ENCODE measurements at places on chromosomes 3 and 15.

- DNase-seq = no peak
These were observed 280.5 kb downstream of the TBL1XR1 start for GRCh38 chr3:176916777-176917176.

DNA sequence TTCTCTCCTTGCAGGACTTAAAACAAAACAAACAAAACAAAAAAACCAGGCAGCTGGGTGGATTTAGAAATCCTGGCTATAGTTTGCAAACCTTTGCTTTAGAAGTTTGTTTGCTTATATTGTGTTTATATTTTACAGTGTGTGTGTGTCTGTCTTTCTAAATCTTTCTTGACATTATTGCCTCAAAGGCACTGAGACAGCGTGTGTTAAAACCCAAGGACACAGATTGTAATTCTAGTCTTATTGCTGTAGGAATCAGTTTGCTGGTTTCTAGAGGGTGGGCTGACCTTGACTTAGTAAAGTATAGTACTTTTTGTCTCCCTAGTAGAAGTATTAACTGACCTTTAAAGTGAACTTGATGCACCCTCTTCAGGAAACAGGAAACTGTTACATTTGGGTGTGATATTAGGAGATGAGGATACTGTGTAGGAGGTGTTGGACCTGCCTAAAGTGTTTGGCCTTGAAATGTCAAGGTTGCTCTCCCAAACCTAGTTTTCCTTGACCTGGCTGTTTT, 71.0 kb downstream of the TCF12 start:
- DNase-seq = no peak

DNA sequence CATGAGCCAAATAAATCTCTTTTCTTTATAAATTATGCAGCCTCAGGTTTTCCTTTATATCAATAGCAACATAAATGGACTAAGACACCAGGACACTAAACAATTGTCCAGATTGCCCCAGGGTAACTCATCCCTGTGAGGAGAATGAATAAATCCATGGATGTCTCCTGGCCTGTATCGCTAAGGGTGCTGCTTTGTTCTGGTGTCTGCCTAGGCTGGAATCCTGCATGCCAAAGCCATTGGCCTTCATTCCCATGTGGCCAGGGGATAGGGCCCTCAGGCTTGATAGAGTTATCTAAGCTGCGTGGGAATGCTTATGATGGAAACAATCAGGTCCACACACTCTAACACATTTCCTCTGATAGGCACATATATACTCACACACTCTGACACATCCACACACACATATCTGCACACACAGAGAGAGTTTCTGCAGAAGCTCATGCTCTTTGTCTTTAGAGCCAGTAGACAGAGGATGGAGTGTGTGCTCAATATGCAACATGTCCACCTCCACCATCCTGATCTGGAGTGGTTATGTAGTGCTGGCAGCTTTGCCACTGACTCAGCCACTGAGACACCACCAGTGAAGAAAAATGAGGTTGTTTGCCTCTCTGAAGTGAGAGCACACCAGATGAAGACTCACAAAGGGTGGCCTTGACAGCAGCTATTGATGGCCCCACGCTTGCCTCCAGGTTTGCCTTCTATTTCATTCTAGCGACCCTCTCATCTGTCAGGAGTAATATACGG, 24.0 kb upstream of the DGKG start:
- no peak for DNase-seq

GRCh38 chr15:27587810-27588209, 511.3 kb downstream of the OCA2 start:
- no peak for DNase-seq

DNA sequence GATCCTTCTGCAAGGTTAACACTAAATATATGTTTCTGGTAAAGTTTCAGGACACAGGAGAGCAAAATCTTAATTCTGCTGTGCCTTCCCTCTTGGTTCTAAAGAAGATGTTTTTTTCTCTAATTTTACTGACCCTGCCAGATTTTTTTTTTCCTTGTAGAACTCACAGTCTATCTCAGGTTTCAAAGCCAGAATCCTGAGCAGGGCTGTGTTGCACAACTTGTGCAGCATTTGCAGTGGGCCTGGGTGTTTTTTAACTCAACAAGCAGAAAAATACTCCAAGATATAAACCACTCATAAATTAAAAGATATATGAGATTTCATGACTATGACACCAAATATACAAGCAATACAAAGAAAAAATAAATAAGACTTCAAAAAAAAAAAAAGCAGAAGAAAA, 40.2 kb upstream of the ARF4 start:
- DNase-seq = no peak

GRCh38 chr15:36814105-36814504, 234.7 kb downstream of the CDIN1 start:
- no peak for DNase-seq

- no peak for DNase-seq
These were observed 71.6 kb downstream of the SUMF1 start for GRCh38 chr3:4395448-4395847.

GRCh38 chr3:87354398-87354797, 78.0 kb upstream of the POU1F1 start:
- no peak for DNase-seq

GRCh38 chr3:157151627-157152026, 8.3 kb downstream of the CCNL1 start:
- DNase-seq = no peak

GRCh38 chr15:58520464-58520863, 88.7 kb downstream of the LIPC start:
- DNase-seq = no peak

- no peak for DNase-seq
These were observed 86.6 kb downstream of the NR2F2 start for GRCh38 chr15:96416934-96417759.

- no peak for DNase-seq
These were observed 77.1 kb downstream of the AKAP13 start for GRCh38 chr15:85457392-85457968.

- DNase-seq = no peak
These were observed 35.4 kb downstream of the MCTP2 start for GRCh38 chr15:94266789-94267188.

DNA sequence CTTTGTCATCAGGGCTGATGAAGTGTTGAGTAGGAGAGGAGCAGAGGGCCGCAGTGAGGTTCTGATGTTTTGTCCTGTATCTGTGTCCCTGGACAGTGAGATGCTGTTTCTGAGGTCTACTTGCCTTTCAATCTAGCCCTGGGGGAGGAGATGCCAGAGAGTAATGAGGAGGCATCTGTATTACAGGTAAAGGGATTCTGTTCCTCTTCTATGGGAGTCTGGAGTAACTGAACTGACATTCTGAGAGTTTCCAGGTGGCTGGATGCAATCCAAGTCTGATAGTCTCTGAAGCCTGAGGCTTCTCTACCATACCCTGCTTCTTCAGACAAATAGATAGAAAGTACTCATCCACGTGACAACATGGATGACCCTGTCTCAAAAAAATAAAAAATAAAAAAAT, 60.9 kb downstream of the IL12A start:
- no peak for DNase-seq

- no peak for DNase-seq
These were observed 28.9 kb downstream of the ALDH1A2 start for GRCh38 chr15:58036579-58036978.

- no peak for DNase-seq
These were observed 241.7 kb upstream of the ICE2 start for GRCh38 chr15:60720493-60721256.

- DNase-seq = no peak
These were observed 31.9 kb upstream of the IGF1R start for GRCh38 chr15:98616397-98616796.

DNA sequence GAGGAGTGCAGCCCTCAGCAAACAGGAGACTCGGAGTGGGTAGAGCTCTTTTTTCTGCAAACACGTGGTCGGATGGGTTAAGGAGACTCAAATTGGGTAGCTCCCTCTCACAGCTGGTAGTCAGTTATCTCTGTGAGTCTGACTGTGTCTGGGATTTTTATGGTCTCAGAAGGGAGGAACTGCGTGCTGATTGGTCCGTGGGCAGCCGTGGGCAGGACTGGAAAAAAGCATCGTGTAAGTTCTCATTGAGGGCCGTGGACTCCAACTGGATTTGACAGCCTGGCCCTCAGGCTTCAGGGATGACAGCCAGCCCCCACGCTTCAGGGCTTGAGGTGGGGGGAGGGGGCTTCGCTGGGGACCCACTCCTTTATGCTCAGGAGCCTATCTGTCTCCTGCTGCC, 463.9 kb downstream of the EPHA3 start:
- peak; percentile 38 for DNase-seq

GRCh38 chr15:68113751-68114150, 59.6 kb downstream of the PIAS1 start:
- DNase-seq = no peak

GRCh38 chr3:58009026-58009748, 965 bp downstream of the FLNB start:
- peak; percentile 28 for DNase-seq

All from heart left ventricle (tissue), 16 donors.